T-helper 17 cell (primary cell): ENCODE measurements at places on chromosomes 2 and 18.
A peak's percentile ranks its signal among the peaks of the same experiment; 100 is the strongest.

DNA sequence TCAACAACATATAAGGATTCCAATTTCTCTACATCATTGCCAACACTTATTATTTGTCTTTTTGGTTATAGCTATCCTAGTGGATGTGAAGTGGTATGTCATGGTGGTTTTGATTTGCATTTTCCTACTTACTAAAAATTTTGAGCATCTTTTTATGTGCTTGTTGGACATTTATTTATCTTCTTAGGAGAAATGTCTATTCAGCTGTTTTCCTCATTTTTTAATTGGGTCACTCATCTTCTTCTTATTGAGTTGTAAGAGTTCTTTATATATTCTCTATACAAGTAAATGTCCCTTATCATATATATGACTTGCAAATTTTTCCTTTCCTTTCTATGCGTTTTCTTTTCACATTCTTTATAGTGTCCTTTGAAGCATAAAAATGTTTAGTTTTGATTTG lies 4.7 kb upstream of the CCL20 start:
- H3K27ac ChIP-seq: peak overlapping the region; percentile 98
- peaks cover 3% of the 10 kb centered on the region for H3K36me3 ChIP-seq
- H3K27me3 ChIP-seq: no peaks in the 10 kb centered on the region
- no peak overlapping the region for H3K4me3 ChIP-seq

GRCh38 chr18:26405190-26405801 lies 143.1 kb downstream of the KCTD1 start:
- peaks cover 5% of the 10 kb centered on the region for H3K27me3 ChIP-seq
- peaks cover 4% of the 10 kb centered on the region for H3K4me1 ChIP-seq
- no peak for DNase-seq
- no peak overlapping the region for H3K4me3 ChIP-seq
- no peak overlapping the region for H3K27ac ChIP-seq

- H3K27ac ChIP-seq: no peak overlapping the region
- H3K4me3 ChIP-seq: no peak overlapping the region
- peaks cover 3% of the 10 kb centered on the region for H3K27me3 ChIP-seq
- no peaks in the 10 kb centered on the region for H3K4me1 ChIP-seq
- no peaks in the 10 kb centered on the region for H3K36me3 ChIP-seq
Observed at GRCh38 chr2:146981921-146982320, 862.9 kb upstream of the ACVR2A start.

DNA sequence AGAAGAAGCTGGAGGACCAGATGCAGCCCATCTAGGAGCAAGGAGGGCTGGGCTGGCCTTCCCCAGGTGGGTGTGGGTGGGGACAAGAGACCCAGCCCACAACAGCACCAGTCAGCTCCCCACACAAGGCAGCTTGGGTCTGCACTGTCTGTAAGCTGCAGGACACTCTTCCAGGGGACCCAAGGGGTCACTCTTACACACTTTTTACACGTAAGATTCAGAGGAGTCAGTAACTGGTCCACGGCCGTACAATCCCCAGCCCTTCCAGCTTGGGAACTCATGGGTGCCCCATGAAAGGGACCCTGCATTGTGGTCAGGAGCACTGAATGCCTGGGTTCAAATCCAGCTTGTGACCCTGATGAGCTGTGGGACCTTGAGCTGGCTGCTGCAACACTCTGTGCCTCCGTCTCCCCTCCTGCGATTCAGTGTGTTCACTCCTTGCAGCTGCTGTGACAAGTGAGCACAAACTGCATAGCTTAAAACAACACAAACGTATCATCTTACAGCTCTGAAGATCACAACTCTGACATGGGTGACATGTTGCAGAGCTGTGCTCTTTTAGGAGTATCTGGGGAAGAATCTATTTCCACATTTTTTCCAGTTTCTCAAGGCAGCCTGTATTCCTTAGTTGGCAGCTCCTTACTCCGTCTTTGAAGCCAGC lies 11.1 kb upstream of the SLC66A3 start:
- H3K4me3 ChIP-seq: no peak overlapping the region
- DNase-seq: no peak
- H3K4me1 ChIP-seq: no peaks in the 10 kb centered on the region
- no peak overlapping the region for H3K27ac ChIP-seq

DNA sequence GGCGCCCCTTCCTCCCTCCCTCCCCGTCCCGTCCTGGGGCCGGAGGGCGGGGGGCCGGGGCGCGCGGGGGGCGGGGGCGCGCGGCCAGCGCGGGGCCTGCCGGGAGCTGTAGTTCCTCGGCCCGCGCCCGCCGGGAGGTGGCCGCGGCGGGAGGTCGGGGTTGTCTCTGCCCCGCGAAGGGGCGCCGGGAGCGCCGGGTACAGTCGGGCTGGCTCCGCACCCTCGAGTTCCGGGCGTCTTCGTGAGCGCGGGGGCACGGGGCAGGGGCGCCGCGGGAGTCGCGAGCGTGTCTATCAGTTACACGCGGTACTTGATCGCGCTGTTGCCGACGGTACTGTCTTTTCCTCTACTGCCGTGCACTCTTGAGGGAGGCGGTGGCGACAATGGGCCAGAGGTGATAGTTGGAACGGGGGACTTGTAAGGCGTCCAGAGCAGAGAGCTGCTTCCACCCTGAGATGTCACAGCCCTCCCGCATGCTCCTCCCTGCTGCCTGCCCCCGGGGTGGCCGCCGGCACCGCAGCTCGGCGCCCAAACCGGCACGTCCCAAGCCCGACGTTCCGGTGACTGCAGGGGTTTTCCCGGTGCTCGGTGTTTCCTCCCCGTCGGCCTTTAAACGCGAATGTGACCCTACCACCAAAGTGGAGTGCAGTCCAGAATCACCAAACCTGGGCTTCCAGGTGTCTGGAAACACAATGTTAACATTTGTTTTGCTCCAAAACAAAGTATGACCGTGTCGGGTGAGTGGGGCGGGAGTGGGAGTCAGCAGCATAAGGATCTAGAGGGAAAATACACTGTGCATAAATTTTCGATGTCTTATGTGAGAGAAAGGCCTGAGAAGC lies at the start of gene PRKD3:
Gene PRKD3 (minus strand): TSS at position 48 of the 839 bp plus-strand sequence. CDS start 8,309 bp downstream, outside the sequence.
- peaks cover 14% of the 10 kb centered on the region for H3K27me3 ChIP-seq
- peaks cover 19% of the 10 kb centered on the region for H3K4me1 ChIP-seq
- peak within 1 kb of the TSS; percentile 91 for H3K27ac ChIP-seq
- peak; percentile 61 for DNase-seq
- H3K36me3 ChIP-seq: peaks cover 2% of the 10 kb centered on the region
- H3K4me3 ChIP-seq: peak within 1 kb of the TSS; percentile 95

DNA sequence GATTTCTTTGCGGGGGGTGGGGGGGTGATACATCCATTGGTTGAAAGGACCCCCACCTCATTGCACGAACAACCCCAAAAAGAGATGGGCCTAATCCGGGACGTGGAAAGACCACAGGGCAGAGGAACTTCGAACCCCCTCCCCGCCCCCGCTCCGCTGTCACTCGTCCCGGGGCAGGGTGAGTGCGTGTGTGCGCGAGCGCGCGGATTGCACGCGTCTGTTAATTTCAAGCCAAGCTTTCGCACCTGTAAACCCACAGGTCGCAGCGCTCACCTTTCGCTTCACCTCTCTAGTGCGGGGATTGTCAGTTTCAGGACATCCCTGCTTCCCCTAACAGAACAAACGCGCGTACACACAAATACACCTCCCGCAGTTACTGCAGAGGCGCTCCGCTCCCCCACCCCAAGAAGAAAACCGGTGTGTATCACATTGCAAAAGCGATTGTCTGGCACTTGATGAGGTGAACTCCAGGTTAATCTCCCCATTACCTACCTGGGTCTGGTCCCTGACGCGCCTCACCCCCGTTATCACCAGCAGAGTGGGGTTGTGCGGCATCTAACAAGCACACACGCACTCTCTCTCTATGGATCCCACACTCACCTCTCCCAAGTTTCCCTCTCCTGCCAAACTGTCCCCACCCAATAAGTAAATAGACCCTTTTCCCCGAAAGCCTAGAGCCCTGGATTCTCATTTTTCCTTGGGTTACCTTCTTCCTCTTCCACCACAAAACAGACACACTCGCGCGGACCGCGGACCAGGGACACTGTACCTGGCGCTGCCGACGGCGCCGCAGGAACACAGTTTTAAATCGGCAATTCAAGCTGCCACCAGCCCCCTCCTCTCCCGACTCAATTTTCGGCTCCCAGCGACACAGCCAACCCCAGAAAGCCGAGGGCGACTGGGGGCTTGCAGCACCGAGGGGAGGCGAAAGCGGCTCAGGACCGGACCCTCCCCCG lies 1.0 kb downstream of the CYP26B1 start:
- peaks cover 10% of the 10 kb centered on the region for H3K36me3 ChIP-seq
- H3K4me1 ChIP-seq: peaks cover 37% of the 10 kb centered on the region
- H3K4me3 ChIP-seq: peak overlapping the region; percentile 52
- DNase-seq: no peak
- H3K27ac ChIP-seq: no peak overlapping the region
- H3K27me3 ChIP-seq: peaks cover 77% of the 10 kb centered on the region

DNA sequence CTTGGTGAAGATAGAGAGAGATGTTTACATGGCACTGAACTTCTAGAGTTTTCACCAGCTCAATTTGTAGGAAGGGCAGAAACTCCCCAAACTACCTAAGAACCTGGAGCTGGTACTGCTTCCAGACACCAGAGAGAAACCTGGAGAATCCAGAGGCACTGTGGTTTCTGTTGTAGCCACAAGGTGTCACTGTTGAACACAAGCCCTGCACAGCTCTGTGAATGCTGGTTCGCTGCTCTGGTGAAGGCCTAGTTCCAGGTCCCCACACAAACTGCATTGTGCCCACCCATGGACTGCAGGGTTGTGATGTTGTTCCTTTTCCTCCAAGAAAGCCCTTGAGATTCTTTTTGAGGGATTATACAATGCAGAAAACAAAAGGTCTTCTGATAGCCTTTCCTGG lies 150.5 kb upstream of the HS6ST1 start:
- no peak overlapping the region for H3K4me3 ChIP-seq
- H3K27ac ChIP-seq: no peak overlapping the region
- peaks cover 2% of the 10 kb centered on the region for H3K36me3 ChIP-seq
- H3K27me3 ChIP-seq: peaks cover 9% of the 10 kb centered on the region

DNA sequence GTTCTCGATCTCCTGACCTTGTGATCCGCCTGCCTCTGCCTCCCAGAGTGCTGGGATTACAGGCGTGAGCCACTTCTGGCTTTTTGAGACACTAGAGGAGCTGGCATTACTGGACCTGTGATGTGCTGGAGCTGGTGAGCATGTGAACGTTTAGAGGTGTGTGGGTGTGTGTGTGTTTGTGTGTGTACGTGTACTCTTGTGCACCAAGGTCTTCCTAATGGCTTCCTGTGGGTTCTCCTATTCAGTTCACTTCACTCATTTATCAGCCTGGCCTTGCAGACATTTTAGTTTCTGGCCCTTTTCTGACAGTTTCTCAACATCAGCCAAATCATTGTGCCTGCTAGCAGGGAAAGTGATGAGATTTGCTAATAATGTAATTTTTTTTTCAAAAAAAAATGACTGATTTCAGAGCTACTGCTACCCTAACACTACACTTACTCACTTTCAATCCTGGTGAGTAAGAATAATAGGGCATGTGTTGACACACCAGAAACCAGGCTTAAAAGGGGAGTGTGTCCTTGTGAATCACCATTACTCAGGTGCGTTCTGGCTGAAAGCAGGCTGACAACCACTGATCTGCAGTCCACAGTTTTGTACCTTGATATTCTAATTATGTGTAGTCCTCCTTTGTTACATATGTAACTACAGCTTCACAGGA lies 41.0 kb upstream of the ACTR3 start:
- no peak overlapping the region for H3K4me3 ChIP-seq
- H3K27me3 ChIP-seq: no peaks in the 10 kb centered on the region
- H3K36me3 ChIP-seq: peaks cover 2% of the 10 kb centered on the region
- H3K27ac ChIP-seq: no peak overlapping the region

- peaks cover 4% of the 10 kb centered on the region for H3K36me3 ChIP-seq
- no peak overlapping the region for H3K4me3 ChIP-seq
- no peaks in the 10 kb centered on the region for H3K27me3 ChIP-seq
- peaks cover 22% of the 10 kb centered on the region for H3K4me1 ChIP-seq
- H3K27ac ChIP-seq: no peak overlapping the region
Observed at GRCh38 chr2:70987386-70987785, 7.3 kb downstream of the TEX261 start.

DNA sequence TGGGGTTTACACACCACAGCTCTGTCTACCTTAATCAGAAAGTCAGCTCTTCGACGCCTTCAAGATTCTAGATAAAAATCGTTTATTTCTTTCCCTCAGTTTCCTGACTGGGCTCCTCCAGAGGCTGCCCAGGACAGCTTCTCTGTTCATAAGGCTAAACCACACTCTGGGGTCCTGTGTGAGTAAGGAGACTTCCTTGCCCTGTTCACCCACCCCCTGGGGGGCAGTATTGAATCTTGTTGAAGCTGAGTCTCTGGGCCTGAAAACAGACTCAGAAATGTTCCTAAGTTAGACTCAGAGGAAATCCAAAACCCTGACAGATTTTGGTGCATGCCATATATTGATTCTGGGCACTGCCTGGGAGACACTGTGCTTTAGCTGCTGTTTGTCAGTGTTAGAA lies 43.0 kb downstream of the G6PC2 start:
- H3K27me3 ChIP-seq: peaks cover 20% of the 10 kb centered on the region
- no peak for DNase-seq
- no peak overlapping the region for H3K27ac ChIP-seq

GRCh38 chr2:30475542-30475941 lies 28.5 kb downstream of the LCLAT1 start:
- no peaks in the 10 kb centered on the region for H3K27me3 ChIP-seq
- H3K36me3 ChIP-seq: peaks cover 2% of the 10 kb centered on the region
- no peak overlapping the region for H3K4me3 ChIP-seq
- no peak for DNase-seq
- H3K27ac ChIP-seq: no peak overlapping the region

GRCh38 chr2:6398421-6398820 lies 467.3 kb downstream of the CMPK2 start:
- no peaks in the 10 kb centered on the region for H3K36me3 ChIP-seq
- no peak overlapping the region for H3K27ac ChIP-seq
- H3K4me1 ChIP-seq: no peaks in the 10 kb centered on the region
- H3K27me3 ChIP-seq: no peaks in the 10 kb centered on the region
- DNase-seq: no peak

DNA sequence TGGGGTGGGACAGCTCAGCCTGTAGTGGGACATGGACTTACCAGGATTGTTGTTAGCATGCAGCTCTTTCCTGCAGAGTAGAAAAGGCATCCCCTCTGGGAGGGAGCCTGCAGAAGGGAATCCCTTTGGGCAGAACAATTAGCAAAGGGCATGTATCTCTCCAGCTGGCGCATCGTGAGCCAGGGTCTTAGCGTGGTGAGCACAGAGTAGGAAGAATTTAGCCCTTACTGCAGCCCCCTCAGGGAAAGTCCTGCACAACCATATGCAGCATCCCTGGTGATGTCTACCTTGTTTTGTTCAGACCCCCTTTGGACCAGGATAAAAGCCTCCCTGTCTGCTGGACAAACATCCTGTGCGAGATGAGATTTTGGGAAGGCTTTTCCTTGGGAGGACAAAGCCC lies 292.1 kb downstream of the SLC4A3 start:
- no peaks in the 10 kb centered on the region for H3K36me3 ChIP-seq
- no peak overlapping the region for H3K4me3 ChIP-seq

GRCh38 chr2:14516844-14517243 lies 115.7 kb upstream of the LRATD1 start:
- no peak for DNase-seq
- H3K27me3 ChIP-seq: no peaks in the 10 kb centered on the region

- peaks cover 24% of the 10 kb centered on the region for H3K4me1 ChIP-seq
- DNase-seq: no peak
- no peak overlapping the region for H3K27ac ChIP-seq
- H3K4me3 ChIP-seq: no peak overlapping the region
- peaks cover 7% of the 10 kb centered on the region for H3K27me3 ChIP-seq
- H3K36me3 ChIP-seq: no peaks in the 10 kb centered on the region
Observed at GRCh38 chr18:45828917-45829811, 3.7 kb downstream of the SIGLEC15 start.
